Activated naive CD8-positive, alpha-beta T cell treated with anti-CD3 and anti-CD28 coated beads for 36 hours (primary cell): ENCODE measurements at places on chromosomes 2 and 18.

DNA sequence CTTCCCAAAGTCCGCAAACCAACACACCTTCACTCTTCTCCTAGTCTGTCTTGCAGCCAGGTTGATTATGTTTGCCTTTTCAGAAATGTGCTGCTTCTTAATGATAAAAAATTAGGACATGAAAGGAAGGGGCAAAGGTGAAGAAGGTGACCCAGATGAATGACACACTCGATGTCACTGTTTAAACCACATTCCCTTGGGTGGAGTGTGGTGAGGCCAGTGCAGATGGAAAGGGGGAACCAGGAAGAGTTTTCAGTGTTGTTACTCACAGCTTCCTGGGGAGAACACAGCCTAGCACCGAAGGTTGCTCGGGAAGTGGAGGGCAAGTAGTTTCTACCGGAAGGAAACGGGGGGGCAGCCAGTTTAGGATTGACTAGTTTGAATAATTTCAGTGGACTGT is 57.2 kb upstream of the BOD1L2 start:
- DNase-seq = no peak

GRCh38 chr2:97691166-97691565 is 21.7 kb downstream of the C2orf92 start:
- DNase-seq = no peak

- no peak for DNase-seq
Observed at GRCh38 chr2:179701524-179702110, 159.8 kb downstream of the ZNF385B start.

DNA sequence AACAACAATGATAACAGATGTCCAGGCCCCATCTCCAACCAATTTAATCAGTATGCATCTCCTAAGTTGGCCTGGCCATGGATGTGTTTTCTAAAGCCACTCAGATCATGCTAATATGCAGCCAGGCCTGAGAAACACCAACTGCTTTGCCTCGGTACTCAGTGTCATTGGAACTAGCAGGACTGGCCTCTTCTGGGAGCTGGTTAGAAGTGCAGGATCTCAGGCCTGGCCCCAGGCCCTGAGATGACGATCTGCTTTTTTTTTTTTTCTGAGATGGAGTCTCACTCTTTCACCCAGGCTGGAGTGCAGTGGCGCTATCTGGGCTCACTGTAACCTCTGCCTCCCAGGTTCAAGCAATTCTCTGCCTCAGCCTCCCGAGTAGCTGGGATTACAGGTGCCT is 69.1 kb downstream of the IRS1 start:
- DNase-seq = no peak

DNA sequence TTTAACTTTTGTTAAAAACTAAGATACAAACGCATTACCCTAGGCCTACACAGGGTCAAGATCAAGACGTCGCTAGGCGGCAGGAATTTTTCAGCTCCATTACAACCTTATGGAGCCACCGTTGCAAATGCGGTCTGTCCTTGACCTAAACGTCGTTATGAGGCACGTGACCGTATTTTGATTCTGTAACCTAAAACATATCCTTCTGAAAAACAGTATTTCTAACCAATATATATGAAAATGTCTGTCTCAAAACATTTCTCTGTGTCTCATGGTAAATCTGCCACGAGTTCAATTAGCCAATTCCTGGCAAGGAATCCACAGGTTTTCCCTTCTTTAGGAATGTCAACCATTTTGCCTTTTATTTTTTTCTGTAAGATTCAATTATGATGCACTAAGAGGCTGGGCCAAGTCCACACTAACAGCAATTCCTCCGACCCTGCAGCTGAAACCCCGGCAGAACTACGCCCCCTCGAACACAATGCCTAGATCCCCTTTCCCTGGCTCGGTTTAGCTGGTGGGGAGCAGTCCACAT is 1.7 kb downstream of the RTN4 start:
- no peak for DNase-seq

- DNase-seq = no peak
Observed at GRCh38 chr2:25230948-25231311, 62.5 kb upstream of the POMC start.

DNA sequence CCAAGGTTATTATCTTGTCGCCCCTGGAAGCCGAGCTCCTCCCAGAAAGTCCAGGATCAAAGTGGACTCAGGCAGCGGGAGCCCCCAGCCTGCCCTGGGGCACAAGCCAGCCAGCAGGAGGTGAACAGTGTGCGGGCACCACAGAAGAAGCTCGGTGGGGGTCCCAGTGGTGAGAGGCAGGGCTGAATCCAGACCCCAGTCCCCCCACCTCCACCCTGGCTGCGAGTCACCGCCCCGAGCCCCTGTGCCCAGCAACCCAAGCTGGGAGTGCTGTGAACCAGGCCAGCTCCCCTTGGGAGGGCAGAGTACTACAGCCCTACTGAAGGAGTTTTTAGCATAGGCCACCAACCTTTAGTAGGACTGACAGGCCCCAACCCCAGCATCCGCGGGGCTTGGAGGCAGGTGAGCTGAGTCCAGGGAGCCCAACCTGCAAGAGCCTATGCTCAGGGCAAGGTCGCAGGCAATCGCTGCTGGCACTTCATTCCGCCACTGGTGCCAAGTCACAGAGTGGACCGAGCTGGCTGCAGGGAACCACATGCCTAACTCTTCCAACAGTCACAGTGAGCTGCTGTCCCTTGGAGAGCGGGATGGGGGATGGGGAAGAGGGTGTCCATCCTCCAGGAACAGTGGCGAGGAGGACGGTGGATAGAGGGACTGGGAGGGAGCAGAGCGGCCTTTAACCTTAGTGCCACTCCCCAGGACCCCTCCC is 3.0 kb downstream of the PIEZO2 start:
- no peak for DNase-seq

DNA sequence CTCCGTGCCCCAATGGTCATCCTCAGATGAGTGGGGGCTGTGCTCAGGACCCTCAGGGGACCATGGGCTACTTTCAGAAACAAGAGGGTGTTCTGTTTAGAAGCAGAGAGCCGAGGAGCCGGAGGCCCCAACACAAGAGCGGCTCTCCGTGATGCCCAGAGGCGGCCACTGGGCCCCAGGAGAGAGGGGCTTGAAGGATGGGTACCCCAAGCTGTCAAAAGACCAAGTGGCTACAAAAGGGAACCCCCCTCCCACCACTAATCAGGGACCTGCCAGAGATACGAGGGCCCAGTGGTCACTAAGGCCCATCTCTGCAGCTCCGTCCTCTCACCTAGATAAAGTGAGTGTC is 93.6 kb downstream of the HDAC4 start:
- no peak for DNase-seq

GRCh38 chr2:80190166-80190565 is 114.4 kb downstream of the LRRTM1 start:
- DNase-seq = no peak

DNA sequence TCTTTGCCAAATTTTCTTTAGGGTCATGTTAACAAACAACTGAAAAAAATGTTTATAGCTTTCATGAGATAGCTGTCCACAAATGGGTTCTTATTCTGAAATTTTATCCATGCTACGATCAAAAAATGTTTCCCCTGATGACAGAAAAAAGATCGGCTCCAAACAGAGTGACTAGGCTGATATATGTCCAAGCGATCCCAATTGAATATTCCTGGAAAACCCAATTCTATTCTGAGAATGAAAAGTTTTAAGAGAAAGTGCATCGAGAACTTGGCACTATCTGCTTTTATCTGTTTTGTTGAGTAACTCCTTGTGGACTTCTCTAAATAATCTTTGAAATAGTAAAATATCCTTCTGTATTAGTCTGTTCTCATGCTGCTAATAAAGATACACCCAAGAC is 19.1 kb downstream of the KCNE4 start:
- DNase-seq = no peak

GRCh38 chr2:241125626-241126025 is 23.5 kb upstream of the MTERF4 start:
- no peak for DNase-seq

DNA sequence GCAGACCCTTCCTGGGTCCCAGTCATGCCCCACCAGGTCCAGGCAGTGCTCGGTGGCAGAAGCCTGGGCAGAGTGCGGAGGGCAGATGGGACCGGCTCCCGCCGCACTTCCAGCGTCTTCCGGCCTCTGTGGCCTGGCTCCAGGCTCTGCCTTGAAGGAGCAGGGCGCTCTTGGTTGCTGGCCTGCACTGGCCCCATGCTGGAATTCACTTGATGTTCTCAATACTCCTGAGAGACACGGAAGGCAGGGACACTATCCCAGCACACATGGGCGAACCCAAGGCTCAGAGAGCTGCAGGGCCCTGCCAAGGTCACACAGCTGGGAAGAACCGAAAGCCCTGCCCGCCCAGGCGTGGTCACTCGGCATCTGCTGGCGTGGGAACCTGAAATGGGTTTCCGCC is 87.6 kb upstream of the ODC1 start:
- DNase-seq = no peak

DNA sequence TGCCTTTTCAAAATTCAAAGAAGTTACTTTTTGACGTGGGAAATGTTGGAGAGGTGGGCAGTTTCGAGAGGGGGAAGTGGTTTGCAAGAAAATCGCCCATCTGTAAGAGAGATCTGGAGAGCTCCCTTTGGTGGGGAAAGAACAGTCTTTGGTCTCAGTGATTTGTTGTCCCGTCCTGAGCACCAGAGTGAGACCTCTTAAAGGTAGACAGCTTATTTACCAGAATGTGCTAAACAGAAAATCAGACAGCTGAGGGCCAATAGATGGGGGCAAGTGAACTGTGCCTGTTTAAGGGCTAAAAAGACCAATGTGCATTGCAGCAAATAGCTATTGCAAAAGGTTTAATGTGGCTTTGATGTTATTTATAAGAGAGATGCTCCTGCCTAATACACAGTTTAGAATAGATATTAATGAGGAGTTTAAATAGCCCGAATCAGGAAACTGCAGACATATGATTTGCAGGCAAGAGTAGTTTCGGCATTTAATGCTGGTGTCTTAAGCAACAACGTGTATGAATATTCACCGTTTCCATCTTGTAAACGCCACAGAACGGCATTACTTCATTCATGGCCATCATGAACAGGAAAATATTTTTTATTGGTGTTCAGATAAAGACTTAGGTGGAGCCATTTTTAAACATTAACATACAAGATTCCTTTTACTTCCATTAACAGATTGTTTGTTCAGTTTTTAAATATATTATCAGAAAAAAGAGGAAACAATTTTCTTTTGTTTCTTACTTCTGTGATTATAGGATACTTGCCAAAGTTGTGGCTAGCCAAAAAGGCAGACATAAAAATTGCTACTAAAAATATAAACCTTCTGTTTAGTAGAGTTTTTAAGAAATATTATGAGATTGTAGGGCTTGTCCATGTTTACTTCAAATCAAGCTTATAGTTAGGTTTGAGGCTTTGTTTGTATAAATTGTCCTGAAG is 29.6 kb downstream of the ARHGAP15 start:
- DNase-seq = no peak

GRCh38 chr2:73759904-73760303 is 20.0 kb downstream of the DUSP11 start:
- no peak for DNase-seq

DNA sequence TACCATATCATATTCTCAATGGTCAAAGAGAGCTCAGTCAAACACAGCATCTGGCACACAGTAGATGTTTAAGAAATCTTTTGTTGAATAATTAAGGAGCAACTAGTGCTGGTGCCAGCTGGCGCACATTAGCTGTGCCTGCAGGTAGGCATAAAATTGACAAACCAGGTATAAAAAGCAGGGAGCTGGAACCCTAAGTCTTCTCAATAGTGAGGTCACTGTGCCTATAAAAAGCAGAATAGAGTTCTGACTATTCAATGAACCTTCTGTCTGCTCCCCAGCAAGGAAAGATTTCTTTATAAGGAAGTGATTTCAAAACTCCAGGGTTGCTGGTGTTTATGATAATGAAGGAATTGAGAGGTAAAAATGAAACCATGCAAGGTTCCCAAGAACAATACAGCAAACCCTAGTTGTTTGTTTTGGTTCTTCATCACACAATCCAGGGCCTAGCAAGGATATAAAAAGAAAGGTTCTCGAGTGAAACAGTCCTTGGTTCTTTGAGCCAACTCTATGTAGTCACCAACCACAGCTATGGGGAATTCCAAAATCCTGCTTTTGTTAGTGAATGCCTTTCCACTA is 76.1 kb downstream of the THADA start:
- no peak for DNase-seq

- no peak for DNase-seq
Observed at GRCh38 chr2:112137516-112138158, 548 bp upstream of the FBLN7 start.

- no peak for DNase-seq
Observed at GRCh38 chr2:210480079-210480478, 3.5 kb upstream of the LANCL1 start.

DNA sequence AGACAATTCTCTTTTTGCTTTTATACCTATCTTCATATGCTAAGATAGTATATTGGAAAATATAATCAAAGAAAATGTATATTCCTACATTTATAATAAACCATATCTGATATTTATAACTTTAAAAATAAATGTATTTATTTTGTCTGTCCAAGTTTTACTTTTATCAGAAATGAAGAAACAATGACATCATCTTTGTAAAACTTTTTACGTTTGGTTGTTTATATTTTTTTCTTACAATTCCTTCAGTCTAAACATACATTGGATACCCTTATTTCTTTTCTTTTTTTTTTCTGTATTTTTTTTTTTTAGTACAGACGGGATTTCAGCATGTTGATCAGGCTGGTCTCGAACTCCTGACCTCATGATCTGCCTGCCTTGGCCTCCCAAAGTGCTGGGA is 1577.0 kb upstream of the SLC39A10 start:
- no peak for DNase-seq

- DNase-seq = no peak
Observed at GRCh38 chr2:172113617-172114016, 10.9 kb upstream of the DLX2 start.

GRCh38 chr2:189018631-189019030 is 44.5 kb downstream of the COL3A1 start:
- no peak for DNase-seq

DNA sequence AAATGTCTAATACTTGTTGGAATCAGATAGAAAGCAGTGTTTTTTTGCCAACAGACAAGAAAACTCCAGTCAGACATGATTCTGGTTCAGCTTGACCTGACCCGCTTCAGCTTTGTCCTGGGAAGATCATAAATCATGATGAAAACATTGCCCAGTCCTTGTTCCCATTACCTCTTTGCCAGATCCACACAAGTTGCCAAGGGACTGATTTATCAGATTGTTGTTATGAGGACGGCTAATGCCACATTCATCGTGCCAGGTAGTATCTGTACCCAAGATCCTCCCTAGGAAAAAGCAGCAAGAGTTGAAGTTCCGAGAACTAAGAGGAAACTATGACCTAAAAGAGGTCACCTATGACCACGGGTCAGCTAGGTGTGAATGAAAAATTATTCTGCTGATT is 39.0 kb downstream of the SLC40A1 start:
- DNase-seq = no peak

GRCh38 chr2:56314371-56314770 is 130.6 kb downstream of the CCDC85A start:
- no peak for DNase-seq

GRCh38 chr2:78982638-78983330 is 42.7 kb upstream of the REG3G start:
- DNase-seq = no peak

- no peak for DNase-seq
Observed at GRCh38 chr2:100119235-100119634, 23.2 kb downstream of the AFF3 start.

- DNase-seq = peak; percentile 59
Observed at GRCh38 chr2:72892506-72893173, 5.4 kb downstream of the SPR start.
